ENCODE measurements at places on chromosomes 1 and 21.

GRCh38 chr1:29991025-29991424, 732.4 kb downstream of the MATN1 start:
- DNase-seq = no peak

DNA sequence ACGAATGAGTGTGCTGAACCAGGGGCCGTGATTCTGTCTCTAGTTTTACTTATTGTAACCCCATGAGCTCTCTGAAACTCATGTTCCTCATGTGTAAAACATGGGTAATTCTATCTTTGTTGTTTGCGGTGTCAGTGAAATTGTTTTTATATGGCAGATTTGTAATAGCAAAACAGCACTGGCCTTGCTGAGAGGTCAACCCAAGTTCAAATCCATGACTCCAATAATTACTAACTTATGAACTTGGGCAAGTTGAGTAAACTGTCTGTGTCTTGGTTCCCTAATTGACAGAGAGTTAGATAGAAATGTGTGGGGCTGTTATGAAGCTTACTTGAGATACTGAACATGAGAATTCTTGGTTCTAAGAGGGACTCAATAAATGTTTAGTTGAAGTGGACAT, 17.8 kb downstream of the C1orf116 start:
- DNase-seq = no peak

DNA sequence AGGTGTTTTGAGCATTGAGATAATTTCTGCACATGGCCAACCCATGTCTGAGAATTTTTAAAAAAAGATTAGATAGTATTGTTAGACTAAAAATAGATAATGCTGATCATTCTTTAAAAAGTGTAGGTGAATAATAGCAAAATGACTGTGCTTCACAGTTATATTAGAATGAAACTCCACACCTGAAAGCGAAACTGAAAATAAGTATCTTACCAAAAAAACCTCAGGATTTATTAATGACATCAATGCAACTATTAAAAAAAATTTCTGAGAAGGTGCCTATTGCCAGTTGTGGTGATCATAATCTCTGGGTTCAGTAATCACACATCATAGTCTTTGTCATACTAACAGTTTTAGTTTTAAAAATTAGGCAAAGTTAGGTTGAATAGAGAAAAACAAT, 36.5 kb downstream of the PLA2G4A start:
- DNase-seq = no peak

- no peak for DNase-seq
Measured at GRCh38 chr1:39648496-39648895, 9.1 kb upstream of the HEYL start.

DNA sequence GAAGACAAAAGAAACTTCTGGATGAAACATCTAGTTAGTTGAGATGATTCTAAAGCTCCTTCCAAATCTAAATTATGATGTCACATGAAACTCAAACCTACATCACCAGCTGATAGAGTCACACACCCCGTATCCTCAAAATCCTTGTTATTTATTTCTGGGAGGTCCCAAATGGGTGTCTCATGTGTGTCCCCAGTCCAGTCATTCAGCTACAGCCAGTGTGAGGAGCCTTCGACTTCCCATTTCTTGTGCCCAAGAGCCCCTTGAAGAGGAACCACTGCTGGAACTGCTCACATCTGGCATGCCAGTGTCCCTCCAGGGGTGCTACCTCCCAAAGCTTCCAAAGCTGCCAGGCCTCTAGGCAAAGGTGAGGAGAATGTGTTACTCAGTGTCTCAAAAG, 32.5 kb upstream of the KCNA3 start:
- no peak for DNase-seq

Data from NCI-H345 (cell line).